ENCODE measurements at places on chromosomes 5 and 9.

- peak; percentile 80 for DNase-seq
Measured at GRCh38 chr5:139746691-139747582, 48.7 kb upstream of the PSD2 start.

DNA sequence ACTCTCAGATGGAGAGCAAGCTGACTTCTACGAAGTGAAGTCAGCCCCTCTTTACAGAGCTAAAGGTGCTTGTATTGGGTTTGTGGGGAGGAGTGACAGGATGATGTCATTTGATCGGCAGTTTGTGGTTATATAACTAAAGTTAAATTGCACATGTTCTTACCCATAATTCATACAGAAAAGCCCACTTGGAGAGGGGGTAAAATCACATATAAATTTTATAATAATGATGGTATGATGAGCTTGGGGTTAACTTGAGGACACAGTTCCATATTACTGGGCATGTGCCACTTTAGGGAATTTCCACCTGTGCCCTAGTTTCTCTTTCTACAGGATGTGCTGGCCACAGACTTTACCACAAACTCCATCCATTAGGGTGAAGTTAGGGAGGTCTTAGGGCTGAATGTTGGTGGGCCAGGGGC is 1178.6 kb upstream of the CDH9 start:
- DNase-seq, result no peak

DNA sequence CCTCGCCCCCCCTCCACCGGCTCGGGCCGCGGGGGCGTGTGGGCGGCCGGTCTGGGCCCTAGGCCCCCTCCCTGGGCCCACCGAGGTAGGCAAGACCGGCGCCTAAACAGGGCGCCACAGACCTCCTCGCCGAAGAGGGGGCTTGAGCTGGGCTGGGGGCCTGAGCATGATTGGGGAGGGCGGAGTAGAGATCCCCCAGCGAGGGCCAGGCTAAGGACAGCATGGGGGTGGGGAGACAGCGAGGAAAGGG is 108.9 kb downstream of the PSD2 start:
- DNase-seq, result no peak

DNA sequence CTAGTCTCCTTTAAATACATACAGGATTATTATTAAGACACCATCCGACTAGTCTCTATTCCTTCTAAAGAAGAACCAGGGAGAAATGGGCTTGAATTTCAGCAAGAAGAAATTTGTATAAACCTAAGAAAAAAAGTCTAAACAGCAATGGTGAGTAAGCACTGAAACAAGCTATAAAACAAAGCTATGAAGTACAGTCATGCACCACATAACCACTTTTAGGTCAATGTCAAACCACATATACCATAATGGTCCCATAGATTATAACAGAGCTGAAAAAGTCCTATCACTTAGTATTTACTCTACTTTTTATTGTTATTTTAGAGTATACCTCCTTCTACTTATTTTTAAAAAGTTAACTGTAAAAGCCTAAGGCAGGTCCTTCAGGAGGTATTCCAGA is 102.0 kb upstream of the NFIB start:
- DNase-seq, result no peak

GRCh38 chr5:39712316-39713249 is 287.8 kb upstream of the DAB2 start:
- no peak for DNase-seq

- DNase-seq, result no peak
Measured at GRCh38 chr5:126486332-126486731, 63.1 kb downstream of the GRAMD2B start.

GRCh38 chr5:175467983-175468690 is 10.2 kb upstream of the SFXN1 start:
- DNase-seq, result no peak

DNA sequence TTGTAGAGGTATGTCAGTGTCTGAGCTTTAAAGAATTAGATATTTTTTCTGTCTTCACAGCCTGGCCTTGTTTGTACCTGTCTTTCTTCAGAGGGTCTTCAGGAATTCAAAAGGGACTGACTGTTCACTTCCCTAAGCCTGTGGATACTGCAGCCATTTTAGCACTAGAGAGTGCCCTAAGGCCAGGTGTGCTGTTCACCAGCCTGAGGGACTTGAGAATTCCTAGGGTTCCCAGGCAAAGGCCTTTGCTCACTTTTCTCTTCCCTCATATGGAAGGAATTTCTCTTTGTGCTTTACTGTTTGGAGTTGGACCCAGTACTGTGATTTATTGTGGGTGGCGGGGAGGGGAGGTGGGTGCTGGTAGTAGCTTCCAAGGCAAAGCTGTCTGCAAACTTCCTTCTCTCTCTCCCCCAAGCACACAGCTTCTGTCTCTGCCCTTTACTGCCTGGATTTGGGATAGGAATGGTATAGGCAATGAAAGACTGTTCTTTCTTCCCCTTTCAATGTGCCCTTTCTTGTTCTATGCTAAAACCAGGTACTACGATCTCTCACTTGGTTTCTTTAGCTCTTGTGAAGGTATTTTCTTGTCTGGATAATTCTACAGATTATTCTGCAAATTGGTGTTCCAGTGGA is 9.7 kb upstream of the LRRC70 start:
- no peak for DNase-seq

All from NCI-H2171 (cell line).